ENCODE measurements at places on chromosomes 5 and 9.

GRCh38 chr9:18396102-18396728, 77.7 kb upstream of the ADAMTSL1 start:
- no peak for DNase-seq

DNA sequence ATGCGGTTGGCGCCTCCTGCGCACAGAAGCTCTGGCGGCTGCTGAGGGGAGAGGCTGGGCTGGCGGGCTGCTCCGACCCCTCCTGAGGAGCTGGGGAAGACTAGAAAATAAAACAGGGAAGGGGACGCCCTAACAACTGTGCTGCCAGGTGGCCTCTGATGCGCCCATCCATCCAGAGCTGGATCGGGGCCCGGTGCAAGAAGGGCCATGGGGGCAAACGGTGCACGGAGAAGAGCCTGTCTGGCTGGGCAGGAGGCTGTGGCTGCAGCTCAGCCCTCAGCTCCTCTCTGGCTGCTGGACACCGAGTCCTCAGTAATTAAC, 21.0 kb upstream of the MRNIP start:
- no peak for DNase-seq

GRCh38 chr5:40410231-40410861, 269.4 kb upstream of the PTGER4 start:
- DNase-seq, result peak; percentile 36

DNA sequence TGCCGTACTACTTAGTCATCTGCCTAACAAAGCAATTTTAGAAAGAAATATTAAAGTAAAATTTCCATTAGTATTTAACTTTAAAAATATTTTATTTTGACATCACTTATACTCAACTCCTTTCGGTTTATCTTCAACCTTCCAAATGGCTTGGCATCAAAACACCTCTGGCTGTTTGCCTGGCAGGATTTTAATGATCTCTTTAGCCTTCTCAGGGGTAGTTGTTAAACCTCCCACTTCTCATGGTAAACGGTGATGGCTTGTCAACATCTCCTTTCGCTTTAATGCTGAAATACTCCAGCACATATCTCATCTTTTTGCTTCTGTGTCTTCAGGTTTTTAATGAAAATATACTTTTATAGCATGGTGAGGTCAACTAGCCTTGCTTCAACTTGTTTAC, 747.1 kb downstream of the CETN3 start:
- DNase-seq, result no peak

DNA sequence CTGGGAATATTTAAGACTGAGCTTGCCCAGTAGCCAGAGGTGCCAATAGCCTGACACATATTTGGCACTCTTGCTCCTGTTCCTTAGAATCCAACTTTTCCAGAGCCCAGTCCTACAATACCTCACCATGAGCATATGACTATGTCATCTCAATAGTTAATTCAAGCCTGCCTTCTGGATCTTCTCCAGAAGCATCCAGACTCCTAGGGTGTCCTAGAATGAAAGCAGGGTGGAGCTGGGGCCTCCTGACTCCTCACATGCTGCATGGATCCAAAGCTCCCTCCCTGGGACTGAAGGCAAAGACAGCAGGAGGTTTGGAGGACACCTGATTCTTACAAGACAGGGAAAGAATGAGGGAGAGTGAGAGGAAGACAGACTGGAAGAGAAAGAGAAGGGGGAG, 37.9 kb downstream of the SH3TC2 start:
- no peak for DNase-seq

GRCh38 chr5:129807162-129807814, 59.4 kb downstream of the MINAR2 start:
- DNase-seq, result no peak

GRCh38 chr5:178677429-178677828, 50.6 kb upstream of the CLK4 start:
- DNase-seq, result no peak

GRCh38 chr5:124997186-124997893, 250.9 kb upstream of the ZNF608 start:
- DNase-seq, result no peak

GRCh38 chr5:169978714-169979113, 1.6 kb downstream of the INSYN2B start:
- no peak for DNase-seq

GRCh38 chr5:136007271-136007670, 21.5 kb upstream of the TGFBI start:
- no peak for DNase-seq

DNA sequence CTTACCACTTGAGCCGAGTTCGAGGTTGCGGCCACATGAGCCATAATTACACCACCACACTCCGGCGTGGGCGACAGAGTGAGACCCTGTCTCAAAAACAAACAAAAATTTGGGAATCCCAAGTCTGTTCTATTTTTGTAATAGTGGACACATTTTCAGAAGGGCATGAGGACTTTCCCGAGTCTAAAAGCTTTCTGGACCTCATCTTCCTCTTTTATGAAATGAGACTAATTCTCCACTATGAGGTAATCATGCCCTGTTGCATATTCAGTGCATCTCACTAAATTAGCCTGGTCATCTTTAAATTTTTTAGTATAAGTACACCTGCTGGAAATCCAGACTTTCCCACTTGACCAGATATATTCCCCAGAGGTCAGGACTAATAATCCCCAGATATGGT, 55.7 kb downstream of the GGTA1 start:
- DNase-seq, result no peak

GRCh38 chr5:151062405-151063141, 18.3 kb downstream of the TNIP1 start:
- DNase-seq, result no peak

GRCh38 chr5:119032656-119033055, 38.2 kb upstream of the DMXL1 start:
- no peak for DNase-seq

DNA sequence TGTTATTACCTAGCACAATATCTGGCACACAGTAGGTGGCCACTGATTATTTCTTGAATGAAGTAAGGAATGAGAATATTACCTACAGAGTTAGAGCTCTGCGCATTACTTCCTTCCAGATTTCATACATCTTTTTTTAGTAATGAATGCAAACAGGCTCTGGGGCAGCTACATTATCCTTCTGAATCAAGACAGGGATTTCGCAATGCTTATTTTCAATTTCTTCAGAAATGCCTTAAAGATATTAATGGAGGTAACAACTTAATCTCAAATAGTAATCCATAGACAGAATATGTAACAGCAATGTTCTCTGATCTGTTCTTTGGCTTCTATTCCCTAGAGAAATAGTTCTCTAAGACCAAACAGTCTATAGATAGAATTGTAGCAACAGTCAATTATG, 32.6 kb downstream of the CDKN2A start:
- no peak for DNase-seq

DNA sequence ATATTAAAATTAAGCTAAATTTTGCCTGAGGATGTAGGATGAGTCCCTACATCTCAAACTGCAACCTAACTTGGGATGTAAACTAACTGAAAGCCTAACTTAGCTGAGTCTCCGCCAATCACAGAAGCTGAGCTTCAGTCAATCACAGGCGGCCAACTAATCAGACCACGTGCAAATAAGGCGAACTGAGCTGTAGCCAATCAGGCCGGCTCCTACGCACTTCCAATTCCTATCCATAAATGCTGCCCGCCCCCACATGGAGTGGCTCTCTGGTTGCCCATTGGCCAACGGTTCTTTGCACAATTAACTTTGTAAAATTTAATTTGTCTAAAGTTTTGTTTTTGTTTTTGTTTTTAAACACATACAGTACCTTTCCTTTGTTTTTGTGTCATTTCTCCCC, 13.9 kb upstream of the GPX8 start:
- DNase-seq, result no peak

GRCh38 chr9:19208653-19209052, 21.8 kb upstream of the DENND4C start:
- DNase-seq, result no peak

DNA sequence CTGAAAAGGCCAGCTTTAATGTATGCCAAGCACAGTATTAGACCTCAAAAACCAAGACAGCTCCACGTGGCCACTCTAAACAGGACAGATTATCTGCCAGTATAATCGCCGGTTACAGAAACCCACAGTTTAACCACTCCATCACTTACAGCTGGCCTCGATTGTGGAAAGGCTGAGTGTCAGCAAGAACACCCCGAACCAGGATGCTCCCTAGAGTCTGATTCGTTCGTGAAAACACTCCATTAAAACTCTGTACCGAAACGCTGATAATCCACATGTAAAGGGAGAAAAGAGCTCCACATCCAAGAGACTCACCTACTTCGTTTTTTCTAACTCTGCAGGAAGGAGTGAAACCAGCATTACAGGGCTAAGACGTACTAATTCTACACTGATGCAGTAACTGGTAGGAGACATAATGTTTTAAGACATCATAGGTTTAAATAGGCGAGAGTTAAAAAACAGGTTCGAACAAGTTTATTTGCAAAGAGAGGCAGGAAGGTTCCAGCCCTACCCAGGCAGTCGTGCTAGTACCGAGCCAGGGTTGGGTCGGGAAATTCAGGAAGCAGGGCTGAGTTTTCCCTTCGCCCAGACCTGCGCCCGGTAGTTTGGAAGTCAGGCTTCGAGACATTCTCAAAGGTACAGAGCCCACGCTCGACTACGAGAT, 949 bp downstream of the SERINC5 start:
- DNase-seq, result no peak

GRCh38 chr5:147406636-147407035, 103.2 kb downstream of the DPYSL3 start:
- DNase-seq, result no peak

DNA sequence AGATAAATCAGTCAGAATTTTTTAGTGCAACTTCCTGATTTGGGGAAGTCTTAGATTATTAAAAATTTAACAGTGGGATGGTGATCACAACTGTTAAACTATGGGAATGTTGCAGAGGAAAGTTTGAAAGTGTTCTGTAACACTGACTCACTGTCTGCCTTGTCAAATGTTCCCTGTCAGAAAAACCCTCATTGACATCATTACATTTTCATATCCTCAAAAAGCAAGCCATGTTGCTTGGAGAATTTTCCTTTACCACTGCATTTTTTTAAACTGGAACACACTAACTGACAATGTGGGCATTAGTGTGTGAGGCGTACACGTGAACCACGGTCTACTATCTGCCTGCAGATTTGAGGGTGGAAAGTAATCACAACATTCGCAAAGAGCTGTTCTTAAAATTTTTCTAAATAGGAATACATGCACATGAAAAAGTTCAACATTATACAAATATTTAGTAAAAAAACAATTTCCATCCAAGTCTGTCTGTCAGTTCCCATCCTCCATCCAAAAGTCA, 28.6 kb upstream of the IL7R start:
- DNase-seq, result no peak

DNA sequence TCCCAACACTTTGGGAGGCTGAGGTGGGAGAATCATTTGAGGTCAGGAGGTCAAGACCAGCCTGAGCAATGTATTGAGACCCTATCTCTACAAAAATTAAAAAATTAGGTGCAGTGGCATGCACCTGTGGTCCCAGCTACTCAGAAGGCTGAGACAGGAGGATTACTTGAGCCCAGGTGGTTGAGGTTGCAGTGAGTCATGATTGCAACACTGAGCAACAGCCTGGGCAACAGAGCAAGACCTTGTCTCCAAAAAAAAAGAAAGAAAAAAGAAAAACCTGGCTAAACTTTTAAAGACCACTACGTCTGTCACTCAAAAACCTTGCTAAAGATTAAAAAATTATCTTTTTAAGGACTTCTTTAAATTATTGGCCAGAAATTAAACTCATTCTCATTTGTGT, 59.8 kb upstream of the ABCA1 start:
- DNase-seq, result no peak

DNA sequence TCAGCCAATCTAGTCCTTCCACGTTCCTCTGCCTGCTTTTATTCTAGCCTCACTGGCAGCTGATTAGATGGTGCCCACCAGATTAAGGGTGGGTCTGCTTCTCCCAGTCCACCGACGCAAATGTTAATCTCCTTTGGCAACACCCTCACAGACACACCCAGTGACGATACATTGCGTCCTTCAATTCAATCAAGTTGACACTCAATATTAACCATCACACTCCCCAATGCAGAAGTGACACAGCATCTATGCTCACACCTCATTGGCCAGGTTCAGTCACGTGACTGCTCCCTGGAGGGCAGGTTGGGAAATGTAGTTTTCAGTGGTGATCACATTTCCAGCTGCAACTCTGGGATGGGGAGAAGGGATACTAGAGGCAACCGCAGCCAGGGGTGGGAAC, 13.0 kb downstream of the SUSD3 start:
- DNase-seq, result no peak

GRCh38 chr5:31383734-31384133, 148.2 kb downstream of the DROSHA start:
- DNase-seq, result no peak

DNA sequence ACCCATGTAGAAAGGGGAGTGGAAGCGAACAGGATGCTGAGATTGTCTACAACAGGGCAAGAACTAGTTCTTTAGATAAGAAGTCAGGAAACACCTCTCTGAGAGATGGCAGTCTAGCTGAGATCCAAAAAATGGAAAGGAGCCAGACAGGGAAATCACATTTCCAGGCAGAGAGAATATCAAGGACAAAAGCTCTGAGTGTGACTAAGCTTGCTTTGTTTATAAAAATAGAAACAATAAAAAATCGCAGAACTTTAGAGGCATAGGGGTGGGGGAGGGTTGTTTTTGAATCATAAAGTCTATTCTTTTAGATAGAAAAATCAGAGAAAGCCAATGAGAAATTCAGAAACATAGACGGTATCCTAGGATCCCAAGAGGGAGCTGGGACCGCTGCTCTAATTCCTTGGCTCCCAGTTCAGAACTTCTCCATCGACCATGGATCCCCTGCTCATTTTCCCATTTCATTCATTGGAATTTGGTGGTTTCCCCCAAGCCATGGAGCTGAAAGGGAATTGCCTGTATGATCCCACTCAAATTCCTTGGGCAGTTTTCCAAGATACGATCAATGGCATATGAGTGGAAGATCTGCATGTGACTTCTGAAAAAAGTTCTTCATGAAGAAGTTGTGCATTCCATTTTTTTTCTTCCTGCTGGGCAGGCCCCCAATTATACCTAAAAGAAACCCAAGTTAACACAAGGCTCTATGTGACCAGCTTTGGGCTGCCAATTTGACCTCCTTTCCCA, 182.0 kb downstream of the GRIA1 start:
- no peak for DNase-seq

- DNase-seq, result no peak
Measured at GRCh38 chr9:114193090-114193489, 37.8 kb downstream of the COL27A1 start.

DNA sequence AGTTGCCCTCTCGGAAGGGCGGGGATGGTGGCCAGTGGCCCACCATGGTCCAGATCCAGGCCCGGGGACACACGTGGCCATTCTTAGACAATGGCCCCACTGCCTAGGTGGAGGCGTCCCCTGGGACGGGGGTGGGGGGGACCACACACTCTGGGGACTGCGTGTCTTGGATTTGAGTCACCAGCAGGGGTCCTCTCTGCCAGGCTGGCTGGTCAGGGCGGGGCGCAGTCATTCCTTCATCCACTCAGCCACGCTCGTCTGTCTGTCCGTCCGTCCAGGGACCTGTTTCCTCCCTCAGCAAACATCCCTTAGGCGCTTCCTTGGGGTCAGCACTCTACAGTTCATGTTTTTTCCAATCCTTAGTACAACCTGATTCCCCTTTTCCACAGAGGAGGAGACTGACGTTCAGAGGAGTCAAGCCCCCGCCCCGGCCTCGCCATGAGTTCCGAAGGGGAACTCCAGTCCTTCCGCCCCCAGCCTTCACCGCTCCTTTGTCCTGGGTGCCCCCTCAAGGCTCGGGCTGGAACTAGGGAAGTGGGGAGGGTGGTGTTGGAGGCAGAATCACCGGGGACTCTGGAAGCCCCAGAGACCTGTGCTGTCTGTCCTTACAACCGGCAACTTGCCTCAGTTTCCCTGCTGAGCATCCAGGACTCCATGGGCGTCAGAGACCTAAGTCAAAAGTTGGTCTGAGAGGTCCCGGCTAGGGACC, 276.6 kb upstream of the MVB12B start:
- no peak for DNase-seq

- no peak for DNase-seq
Measured at GRCh38 chr5:24773261-24773660, 128.5 kb upstream of the CDH10 start.
